ENCODE measurements at places on chromosomes 2 and 18.

GRCh38 chr2:195613922-195614321 is 43.1 kb upstream of the SLC39A10 start:
- peak; percentile 89 for DNase-seq

GRCh38 chr2:84919885-84920580 is 14.6 kb downstream of the TMSB10 start:
- peak; percentile 97 for DNase-seq

DNA sequence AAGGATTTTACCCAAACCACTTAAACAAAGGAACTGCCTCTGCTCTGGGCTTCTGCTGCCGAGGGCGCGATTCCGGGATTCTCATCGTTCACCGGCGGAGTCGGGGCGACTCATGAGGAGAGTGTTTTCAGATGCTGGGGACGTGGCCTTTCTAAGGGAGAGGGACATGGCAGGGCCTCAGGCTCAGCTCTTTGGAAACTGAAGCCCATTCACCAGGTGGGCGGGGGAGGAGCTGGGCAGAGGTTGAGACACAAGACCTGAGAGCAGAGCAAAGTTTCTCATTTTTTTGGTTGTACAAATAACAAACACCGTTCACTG is 29.8 kb downstream of the NFATC1 start:
- no peak for DNase-seq

- no peak for DNase-seq
These were observed 68.8 kb upstream of the ZNF397 start for GRCh38 chr18:35172009-35172408.

- DNase-seq = no peak
These were observed 731.7 kb upstream of the ID2 start for GRCh38 chr2:7950035-7950612.

DNA sequence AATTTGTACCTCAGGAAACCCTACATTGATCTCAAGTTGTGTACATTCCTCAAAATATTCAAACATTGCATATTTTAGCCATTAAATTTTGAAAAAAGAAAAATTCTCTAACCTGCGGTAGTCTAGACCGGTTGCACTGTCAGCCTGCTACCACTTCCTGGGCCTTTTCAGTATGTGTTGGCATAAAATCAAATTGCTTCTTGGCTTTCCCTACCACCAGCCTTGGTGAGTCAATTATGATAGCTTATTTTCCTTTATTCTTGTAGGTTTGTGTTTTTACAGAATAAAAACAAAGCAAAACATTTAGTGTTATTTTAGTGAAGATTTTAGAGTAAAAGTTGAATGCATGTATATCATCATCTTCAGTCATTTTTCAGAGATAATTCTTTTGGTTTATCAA is 61.2 kb downstream of the FAM171B start:
- DNase-seq = peak; percentile 80

GRCh38 chr18:10015941-10016819 is 102.4 kb downstream of the VAPA start:
- DNase-seq = peak; percentile 85
